ENCODE measurements at places on chromosomes 5 and 9.
A peak's percentile ranks its signal among the peaks of the same experiment; 100 is the strongest.

GRCh38 chr9:111873901-111874300 lies 22.7 kb upstream of the UGCG start:
- H3K4me1 ChIP-seq, result peaks cover 3% of the 10 kb centered on the region
- H3K4me3 ChIP-seq, result no peak overlapping the region
- no peak overlapping the region for H3K27ac ChIP-seq
- H3K36me3 ChIP-seq, result no peaks in the 10 kb centered on the region

DNA sequence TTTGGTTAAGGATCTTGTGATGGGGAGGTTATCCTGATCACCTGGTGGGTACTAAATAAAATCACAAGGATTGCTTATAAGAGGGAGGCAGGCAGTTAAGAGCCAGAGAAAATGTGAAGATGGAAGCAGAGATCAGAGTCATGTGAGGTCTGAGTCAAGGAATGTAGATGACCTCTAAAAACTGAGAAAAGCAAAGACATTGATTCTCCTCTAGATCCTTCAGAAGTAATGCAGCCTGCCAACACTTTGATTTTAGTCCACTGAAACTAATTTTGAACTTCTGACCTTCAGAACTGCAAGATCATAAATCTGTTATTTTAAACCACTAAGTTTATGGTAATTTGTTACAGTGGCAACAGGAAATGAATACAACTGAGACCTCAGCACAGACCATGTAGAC lies 499.0 kb downstream of the GADD45G start:
- no peak overlapping the region for H3K27ac ChIP-seq
- peaks cover 8% of the 10 kb centered on the region for H3K27me3 ChIP-seq
- H3K4me1 ChIP-seq, result peaks cover 12% of the 10 kb centered on the region
- H3K36me3 ChIP-seq, result no peaks in the 10 kb centered on the region

DNA sequence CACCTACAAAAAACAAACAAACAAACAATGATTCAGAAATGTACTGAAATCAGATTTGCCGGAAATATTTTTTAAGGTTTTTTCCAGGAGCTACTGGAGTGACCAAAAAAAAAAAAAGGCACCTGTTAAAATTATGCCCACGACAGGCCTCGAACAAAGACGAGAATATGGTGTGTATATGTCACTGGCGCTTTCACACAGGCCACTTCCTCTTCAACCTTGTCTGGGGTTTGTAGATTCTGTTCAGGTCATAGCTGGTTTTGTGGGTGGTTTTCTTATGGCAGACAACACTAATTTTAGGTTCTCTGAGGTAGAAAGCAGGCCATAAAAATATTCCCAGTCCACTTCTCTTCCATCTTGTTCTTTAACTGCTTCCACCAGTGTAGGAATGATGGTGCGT lies 7.0 kb downstream of the NDUFB6 start:
- peaks cover 9% of the 10 kb centered on the region for H3K36me3 ChIP-seq
- H3K27me3 ChIP-seq, result no peaks in the 10 kb centered on the region
- no peak overlapping the region for H3K4me3 ChIP-seq
- peaks cover 18% of the 10 kb centered on the region for H3K4me1 ChIP-seq
- H3K27ac ChIP-seq, result no peak overlapping the region

DNA sequence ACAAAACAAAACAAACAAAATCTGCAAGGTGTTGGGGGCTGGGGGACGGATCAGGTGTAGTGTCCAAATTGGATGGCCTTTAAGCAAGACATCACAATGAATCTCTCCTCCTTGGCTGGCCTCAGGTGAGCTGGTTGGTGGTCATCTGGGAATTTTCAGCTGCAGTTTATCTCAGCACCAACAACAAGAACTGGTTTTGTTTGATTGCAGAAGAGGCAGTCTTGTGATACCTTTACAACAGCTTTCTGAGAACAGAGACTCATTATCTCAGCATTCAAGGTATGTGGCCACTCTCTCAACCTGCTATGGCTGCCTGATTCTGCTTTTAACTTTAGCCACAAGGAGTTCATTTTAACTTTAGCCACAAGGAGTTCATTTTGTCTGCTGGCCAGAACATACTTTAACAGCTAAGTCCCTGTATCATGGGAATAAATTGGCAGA lies 1543.4 kb downstream of the EFNA5 start:
- no peak overlapping the region for H3K27ac ChIP-seq
- no peaks in the 10 kb centered on the region for H3K27me3 ChIP-seq
- no peaks in the 10 kb centered on the region for H3K4me1 ChIP-seq
- no peaks in the 10 kb centered on the region for H3K36me3 ChIP-seq
- no peak overlapping the region for H3K4me3 ChIP-seq
- no peak for DNase-seq

DNA sequence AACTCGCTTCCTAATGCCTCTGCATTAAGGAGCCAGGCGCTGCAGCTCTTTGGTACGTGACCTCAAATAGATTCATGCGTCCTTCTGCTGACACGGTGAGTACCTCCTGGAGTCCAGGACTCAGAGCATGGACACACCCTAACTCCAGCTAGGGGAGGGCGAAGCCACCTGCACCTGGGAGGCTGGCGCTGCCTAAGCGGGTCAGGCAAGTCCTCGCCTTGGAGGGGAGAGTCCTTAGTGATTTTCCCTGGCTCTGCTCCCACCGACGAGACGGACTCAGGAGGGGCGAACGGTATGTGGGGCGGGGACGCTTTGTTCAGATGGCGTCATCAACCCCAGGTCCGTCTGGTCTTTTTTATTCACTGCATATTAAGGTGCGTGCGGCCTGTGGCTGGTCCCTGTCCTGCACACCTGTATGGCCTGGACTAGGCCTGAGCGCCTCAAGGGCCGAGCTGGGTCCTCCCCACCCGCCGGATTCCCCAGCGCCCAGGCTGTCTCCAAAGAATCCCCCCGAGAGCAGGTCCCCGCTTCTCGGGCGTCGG lies 50.3 kb downstream of the NSUN2 start:
- H3K27ac ChIP-seq, result no peak overlapping the region
- H3K36me3 ChIP-seq, result no peaks in the 10 kb centered on the region
- H3K4me3 ChIP-seq, result peak overlapping the region; percentile 23
- H3K27me3 ChIP-seq, result peaks cover 40% of the 10 kb centered on the region

- H3K36me3 ChIP-seq, result peaks cover 5% of the 10 kb centered on the region
- DNase-seq, result no peak
- peaks cover 18% of the 10 kb centered on the region for H3K4me1 ChIP-seq
- no peak overlapping the region for H3K4me3 ChIP-seq
- H3K27ac ChIP-seq, result no peak overlapping the region
- no peaks in the 10 kb centered on the region for H3K27me3 ChIP-seq
These were observed 385.0 kb downstream of the EFNA5 start for GRCh38 chr5:107285772-107286171.

GRCh38 chr5:14676320-14676719 lies 11.8 kb downstream of the OTULIN start:
- no peak for DNase-seq
- H3K27ac ChIP-seq, result peak overlapping the region; percentile 82
- peaks cover 10% of the 10 kb centered on the region for H3K36me3 ChIP-seq
- H3K4me1 ChIP-seq, result peaks cover 77% of the 10 kb centered on the region
- H3K4me3 ChIP-seq, result peak overlapping the region; percentile 85
- no peaks in the 10 kb centered on the region for H3K27me3 ChIP-seq

DNA sequence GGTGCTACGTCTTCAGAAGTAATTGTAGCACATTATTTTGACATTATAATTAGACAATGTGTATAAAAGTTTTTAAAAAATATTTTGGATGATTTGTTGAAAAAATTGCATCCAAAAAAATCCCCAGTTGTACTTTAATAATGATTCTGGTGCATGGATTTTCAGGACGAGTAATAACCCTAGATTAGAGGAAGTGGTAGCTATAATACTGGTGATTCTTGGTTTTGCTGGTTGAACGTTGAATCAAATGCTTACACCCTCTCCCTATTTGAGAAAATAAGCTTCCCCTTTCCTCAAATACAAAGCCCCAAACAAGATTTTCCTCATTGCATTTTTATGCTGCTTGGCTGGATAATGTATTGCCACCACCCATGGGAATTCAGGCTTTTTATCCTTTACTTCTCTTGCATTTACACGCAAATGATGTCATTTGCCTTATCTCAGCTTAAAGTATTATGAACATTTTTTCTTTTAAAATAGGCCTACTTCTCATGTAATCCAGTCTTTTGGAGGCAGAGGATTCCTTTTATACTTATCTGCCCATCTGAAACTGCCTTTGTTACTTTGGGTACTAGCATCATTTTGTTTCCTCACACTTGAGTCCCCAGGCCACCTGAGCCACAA lies 86.3 kb downstream of the UBE2R2 start:
- no peak for DNase-seq
- H3K27me3 ChIP-seq, result no peaks in the 10 kb centered on the region
- H3K4me3 ChIP-seq, result no peak overlapping the region
- H3K36me3 ChIP-seq, result peaks cover 7% of the 10 kb centered on the region

- H3K27me3 ChIP-seq, result peaks cover 8% of the 10 kb centered on the region
- no peak overlapping the region for H3K4me3 ChIP-seq
- no peaks in the 10 kb centered on the region for H3K4me1 ChIP-seq
- no peaks in the 10 kb centered on the region for H3K36me3 ChIP-seq
- no peak overlapping the region for H3K27ac ChIP-seq
- no peak for DNase-seq
These were observed 198.0 kb downstream of the PARP8 start for GRCh38 chr5:50864466-50864865.
